ENCODE measurements at places on chromosomes 12 and 14.

- DNase-seq: no peak
Measured at GRCh38 chr12:30046376-30046775, 262.6 kb upstream of the TMTC1 start.

GRCh38 chr12:46692606-46693005 is 133.2 kb downstream of the SLC38A4 start:
- no peak for DNase-seq

- DNase-seq: no peak
Measured at GRCh38 chr12:1357711-1358110, 236.7 kb downstream of the FBXL14 start.

DNA sequence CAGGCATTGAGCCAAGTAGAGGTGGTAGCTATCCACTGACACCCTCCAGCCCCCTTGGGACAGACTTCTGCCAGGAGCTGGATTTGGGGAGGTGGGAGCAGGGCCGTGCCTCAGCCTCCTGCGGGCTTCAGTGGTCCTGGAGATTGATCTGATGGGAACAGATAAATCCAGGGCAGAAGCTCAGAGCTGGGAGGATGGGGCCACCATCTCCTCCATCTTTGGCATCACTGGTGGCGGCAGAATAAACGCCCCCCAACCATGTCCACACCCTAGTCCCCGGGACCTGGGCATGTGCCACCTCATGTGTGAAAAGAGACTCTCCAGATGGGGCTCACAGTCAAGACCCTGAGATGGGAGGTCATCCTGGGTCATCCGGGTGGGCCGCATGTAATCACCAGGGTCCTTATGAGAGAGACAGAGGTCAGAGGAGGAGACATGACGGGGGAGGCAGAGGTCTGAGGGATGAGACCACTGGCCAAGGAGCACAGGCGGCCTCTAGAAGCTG is 209.6 kb upstream of the RTL1 start:
- no peak for DNase-seq

DNA sequence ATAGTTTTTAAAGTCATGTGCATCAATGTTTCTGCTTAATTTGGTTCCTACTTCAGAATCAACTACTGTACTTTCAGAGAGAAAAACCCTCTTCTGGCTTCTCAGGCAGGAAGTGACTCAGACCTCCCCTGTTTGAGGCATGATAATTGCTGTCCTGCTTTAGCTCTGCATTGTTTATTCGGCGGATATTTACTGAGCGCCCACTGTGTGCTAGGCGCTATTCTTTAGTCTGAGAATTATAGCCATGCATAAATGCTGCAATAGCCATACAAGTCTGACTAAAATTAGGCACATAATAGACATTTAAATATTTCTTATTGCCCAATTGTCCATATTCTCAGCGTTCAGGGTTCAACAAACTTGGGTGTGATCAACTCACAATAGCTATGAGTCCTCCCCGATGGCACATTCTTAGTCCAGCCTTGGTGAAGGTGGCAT is 6.1 kb upstream of the AMIGO2 start:
- DNase-seq: no peak

- no peak for DNase-seq
Measured at GRCh38 chr12:49818241-49818895, 9.8 kb downstream of the NCKAP5L start.

GRCh38 chr12:44654646-44655639 is 221.2 kb downstream of the NELL2 start:
- no peak for DNase-seq

DNA sequence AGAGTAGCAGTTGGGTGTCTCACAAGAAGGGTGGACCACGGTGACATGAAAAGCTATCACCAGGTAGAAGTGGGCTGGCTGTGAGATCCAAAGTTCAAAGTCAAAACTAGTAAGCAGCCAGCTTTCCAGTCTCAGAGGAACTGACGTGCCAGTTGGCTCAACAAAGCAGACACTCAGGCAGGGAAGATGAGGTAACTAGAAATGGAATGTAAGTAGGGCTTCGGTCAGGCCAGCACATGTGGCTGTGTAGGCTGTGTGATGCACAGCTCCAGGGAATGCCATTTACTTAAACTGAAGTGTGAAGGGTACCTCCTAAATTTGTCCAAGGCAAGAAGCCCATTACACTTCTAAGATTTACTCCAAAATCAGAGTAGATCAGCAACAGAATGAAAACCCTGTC is 43.6 kb downstream of the PTPRR start:
- no peak for DNase-seq

DNA sequence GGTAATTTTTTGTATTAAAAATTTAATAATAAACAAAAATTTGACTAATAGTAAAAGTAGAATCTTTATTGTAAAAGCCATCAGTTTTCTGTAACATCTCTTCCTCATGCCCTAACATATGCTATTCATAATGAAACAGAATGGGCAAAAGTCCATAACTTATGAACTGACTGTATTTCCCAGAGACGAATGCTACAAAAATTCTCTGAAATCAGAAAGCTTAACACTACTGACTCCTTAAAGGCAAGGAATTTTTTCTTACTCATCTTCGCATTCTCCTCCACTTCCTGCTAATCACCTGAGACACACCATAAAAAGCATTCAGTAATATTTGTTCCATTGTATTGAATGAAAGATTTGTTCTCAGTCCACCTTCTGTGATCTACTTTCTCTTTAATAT is 17.6 kb downstream of the MON2 start:
- no peak for DNase-seq

DNA sequence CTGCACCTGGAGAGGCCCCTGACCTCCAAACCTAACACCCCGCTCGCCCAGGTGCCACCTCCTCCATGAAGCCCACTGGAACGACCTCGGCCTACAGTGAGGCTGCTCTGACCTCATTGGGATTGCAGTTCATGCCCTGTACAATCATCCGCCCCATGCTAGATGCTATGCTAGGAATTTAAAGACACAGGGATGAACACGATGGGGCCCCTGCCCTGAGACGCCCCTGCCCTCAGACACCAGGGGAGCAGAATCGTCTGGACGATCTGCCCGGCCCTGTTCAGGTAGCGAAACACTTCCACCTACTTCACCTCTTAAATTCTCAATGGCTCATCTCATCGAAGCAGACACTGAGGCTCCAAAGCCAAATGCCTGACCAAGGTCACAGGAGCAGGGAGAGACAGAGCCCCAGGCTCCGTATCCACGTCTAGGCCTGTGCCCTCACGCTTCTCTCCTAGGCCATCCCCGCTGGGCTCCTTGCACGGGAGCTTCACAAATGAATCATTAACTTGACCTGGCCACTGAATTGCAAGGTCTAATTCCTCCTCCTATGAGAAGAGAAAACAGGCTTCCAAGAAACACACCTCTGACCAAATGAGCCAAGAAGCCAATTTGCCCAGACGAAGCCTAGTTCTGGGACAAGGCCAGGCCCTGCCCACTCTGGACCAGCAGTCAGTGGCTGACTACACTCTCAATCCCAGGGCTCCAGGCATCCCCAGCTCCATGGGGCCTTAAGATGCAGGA is 35.2 kb downstream of the SCARB1 start:
- no peak for DNase-seq

GRCh38 chr12:111174251-111174960 is 194.5 kb downstream of the PHETA1 start:
- no peak for DNase-seq

DNA sequence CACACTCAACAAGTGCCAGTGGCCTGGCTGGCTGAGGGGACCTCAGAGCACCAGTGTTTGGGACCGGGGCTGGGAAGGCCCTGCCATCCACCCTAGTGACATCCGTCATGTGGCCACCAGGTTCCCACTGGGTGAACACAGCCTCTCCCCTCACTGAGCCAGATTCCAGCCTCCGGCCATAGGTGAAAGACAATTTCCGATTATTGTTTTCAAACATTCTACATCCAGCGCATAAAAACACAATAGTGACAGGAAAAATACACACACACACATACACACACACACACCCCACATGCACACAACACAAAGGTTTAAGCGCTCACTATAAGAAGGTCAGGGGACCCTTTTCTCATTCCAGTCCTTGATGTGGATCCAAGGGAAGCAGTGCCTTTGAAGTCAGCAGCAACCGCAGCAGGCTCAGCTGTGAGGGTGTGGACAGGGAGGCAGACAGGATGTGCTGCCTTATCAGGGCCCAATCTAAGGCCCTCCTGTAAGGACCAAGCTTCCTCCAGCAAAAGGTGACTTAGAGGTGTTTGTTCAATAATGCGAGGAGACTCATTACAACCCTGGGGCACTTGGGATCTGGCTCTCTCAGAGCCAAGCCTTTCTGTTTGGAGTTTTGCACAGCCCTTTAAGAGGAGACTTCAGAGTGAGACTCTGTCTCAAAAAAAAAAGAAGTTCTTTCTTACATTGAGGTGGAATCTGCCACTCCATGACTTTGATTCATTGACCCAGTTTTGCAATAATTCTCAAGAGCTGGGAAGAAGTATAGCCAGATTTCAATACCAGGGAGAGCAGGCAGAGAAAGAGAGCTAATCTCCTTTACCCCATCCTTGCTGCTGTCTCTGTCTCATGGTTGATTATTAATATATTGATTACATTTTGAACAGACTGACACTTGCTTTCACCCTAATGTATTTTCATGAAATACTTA is 227.8 kb downstream of the ZFP36L1 start:
- no peak for DNase-seq

- no peak for DNase-seq
Measured at GRCh38 chr12:31029916-31030562, 43.6 kb upstream of the DDX11 start.

GRCh38 chr14:23521785-23522640 is 29.6 kb downstream of the ZFHX2 start:
- no peak for DNase-seq

- DNase-seq: no peak
Measured at GRCh38 chr12:68131867-68132414, 27.6 kb downstream of the IFNG start.

DNA sequence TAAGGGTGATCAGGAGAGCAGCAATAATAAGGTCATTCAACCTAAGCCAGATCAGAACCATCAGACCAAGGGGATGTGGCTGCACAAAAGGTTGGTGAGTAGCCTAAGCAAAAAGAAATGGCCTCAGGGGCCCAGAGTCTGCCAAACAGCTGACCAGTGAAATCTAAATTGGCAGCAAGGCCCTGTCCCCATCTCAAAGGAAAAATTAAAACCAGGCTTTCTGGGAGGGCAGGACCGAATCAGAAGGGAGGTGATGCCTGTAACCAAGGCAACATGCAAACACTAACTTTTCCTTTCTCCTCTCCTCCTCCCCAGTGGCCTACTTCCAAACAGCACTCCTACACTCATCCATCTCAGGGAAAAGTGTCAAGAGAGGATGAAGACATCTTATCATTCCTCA is 256.4 kb downstream of the NUAK1 start:
- DNase-seq: peak; percentile 55

- DNase-seq: no peak
Measured at GRCh38 chr12:92608151-92609091, 94.4 kb upstream of the PLEKHG7 start.

DNA sequence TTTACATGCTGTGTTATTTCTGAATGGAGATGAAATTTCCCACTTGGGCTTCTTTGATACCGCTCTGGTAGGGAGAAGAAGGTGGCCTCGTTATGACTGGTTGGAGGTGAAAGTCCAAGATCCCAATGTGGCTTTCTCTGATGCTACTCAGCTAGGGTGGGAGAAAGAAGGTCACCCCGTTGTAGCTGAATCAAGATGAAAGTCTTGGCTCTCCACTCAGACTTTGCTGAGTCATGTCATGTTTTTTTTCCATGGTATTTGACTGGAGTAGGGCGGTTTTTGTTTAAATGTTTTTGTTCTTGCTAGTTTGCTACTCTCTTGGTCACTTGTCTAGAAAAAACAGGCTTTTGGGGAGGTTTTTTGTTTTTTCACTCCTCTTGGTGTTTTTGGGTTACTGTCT is 2.4 kb upstream of the PDE6H start:
- no peak for DNase-seq

DNA sequence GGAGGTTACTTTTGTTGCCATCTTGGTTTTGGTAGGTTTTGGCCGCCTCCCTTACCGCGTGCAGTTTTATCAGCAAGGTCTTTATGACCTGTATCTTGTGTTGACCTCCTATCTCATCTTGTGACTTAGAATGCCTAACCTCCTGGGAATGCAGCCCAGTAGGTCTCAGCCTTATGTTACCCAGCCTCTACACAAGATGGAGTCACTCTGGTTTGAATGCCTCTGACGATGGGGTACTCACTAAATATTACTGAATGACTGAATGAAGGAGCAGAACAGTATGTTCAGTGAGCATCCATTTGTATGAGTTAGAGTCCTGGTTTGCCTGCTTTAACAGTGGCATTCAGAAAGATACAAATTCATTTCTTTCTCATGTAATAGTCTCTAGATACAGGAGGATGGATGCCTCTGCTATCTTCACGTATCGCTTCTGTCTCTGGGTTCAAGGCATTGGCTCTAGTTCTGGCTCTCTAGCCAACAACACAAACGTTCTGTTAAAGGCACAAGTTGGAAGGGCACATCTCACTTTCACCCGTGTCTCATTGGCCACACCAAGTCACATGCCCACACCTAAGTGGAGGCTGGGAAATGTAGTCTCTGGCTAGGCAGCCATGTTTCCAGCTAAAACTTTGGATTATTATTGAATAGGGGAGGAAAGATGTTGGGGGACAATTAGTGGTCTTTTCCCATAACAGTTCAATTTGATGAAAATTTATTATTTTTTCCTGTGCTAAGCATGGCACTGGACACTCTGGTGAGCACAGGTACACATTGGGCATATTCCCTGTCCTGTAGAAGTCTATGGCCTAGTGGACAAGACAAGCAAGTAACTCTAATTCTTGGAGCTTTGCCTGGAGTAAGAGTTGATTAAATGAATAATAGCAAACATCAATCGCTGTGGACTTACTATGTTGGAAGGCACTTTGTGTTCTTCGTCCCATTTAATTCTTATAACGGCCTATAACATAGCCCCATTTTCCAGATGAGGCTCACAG is 75.2 kb upstream of the RPH3A start:
- DNase-seq: no peak

- no peak for DNase-seq
Measured at GRCh38 chr12:55760663-55761062, 17.7 kb downstream of the GDF11 start.

DNA sequence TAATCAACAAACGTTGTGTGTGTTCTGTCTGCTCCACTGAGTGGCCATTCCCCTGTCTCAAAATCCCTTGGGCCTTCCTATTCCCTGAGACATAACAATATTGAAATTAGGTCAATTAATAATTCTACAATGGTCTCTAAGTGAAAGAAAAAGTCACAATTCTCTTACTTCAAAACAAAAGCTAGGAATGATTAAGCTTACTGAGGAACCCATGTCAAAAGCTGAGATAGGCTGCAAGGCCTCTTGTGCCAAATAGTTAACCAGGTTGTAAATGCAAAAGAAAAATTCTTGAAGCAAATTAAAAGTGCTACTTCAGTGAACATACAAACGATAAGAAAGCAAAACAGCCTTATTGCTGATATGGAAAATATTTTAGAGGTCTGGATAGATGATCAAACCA is 65.0 kb upstream of the AMIGO2 start:
- DNase-seq: no peak

GRCh38 chr14:99561864-99562263 is 42.1 kb downstream of the CCDC85C start:
- no peak for DNase-seq

DNA sequence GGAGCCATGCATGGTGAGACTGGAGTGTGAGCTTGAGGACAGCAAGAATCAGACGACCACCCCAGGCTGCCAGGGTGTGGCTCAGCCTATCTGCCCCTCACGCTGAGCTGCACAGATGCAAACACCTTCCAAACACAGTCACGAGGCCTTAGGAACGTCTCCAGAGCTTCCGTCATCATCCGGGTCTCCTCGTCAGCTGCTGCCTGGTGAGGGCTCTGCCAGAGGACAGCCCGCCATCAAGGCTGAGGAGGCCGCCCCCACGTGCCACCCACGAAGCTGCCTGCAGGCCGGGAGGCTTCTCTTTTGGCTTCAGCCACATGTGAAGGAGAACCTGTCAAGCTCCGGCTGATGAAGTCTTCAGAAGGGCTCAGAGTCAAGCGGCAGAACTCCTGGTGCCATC is 13.4 kb downstream of the DDX51 start:
- DNase-seq: no peak
